ENCODE measurements at places on chromosomes 11 and 22. TPM values are rescaled to one million over a fixed set of nuclear protein-coding genes. Genes with fewer than 3 reads are reported as not detected.

Gene KRTAP5-10
- not detected for total RNA-seq

Gene ACTN3
- total RNA-seq, result not detected

Gene PHLDB1
- 36.8 TPM for total RNA-seq

Gene TESMIN
- total RNA-seq, result 1.2 TPM

Gene SPECC1L
- 21.9 TPM for total RNA-seq

Gene SLC5A12
- not detected for total RNA-seq

Gene C11orf16
- total RNA-seq, result not detected

Gene RPS3
- 2,024 TPM for total RNA-seq

Gene GAB4
- not detected for total RNA-seq

Gene ALX4
- 0.39 TPM for total RNA-seq

Gene MS4A4E
- not detected for total RNA-seq

Gene PRR33
- total RNA-seq, result not detected

Gene CCDC81
- 0.29 TPM for total RNA-seq

Gene RTN4R
- 1.7 TPM for total RNA-seq

Gene TMEM45B
- not detected for total RNA-seq

Gene ANO5
- 1.3 TPM for total RNA-seq

Gene ELF5
- not detected for total RNA-seq

Gene TENM4
- 23.5 TPM for total RNA-seq

Gene OR52K2
- total RNA-seq, result not detected
